ENCODE measurements at places on chromosomes 3 and 15.
A peak's percentile ranks its signal among the peaks of the same experiment; 100 is the strongest.

GRCh38 chr15:31801152-31801551, 229.2 kb upstream of the CHRNA7 start:
- DNase-seq = peak; percentile 16

GRCh38 chr3:134145183-134145582, 105.5 kb downstream of the RYK start:
- DNase-seq = no peak

DNA sequence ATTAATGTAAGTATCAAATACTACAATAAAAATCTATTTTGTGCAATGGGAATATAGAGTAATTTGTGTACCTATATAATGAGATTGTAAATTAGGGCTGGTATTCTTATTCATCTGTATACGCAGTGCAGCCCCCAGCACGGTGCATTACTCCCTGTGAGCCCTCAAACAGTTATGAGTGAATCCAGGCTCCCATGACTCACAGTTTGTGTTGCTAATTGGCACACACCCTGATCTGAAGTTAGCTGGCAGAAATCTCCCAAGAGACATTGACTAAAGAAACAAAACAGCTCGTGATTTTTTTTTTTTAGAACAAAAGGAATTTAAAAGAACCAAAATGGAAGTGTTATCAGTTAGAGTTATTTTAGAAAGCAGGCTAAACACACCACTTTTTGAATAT, 15.7 kb downstream of the GK5 start:
- no peak for DNase-seq

DNA sequence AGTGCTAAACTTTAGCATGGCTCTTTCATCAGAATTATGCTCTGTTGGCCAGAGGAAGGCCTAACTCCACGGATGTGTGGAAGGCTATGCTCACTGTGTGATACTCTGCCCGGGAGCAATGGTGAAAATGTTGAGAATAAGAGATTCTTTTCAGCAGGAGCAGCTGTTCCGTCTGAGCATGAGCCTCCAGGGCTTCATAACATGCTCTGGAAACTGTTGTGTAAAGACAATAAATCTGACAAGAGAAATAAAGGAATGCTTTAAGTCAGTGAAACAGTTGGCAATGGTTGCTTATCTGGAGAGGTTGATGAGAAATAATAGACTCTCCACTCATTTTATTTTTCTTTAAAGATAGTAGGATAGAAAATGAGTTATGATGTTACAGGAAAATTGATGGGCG, 269.8 kb downstream of the DIPK2A start:
- no peak for DNase-seq

DNA sequence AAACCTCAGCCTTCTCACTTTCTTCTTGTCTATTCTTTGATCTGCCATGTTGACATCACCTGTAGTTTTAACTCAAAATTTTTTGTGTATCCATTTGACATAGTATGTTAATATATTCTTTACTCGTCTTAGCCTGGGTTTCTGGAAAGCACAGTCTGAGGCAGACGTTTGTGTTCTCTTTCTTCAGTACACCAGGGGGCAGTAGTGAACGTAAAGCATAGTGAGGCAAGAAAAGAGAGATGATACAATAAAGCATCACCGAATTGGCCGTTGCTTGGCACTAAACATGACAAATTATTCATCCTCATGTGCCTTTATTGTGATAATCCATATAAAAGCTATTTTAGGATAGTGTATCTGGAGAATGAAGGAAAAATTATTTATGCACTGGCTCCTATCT, 141.0 kb upstream of the MYRIP start:
- peak; percentile 3 for DNase-seq

DNA sequence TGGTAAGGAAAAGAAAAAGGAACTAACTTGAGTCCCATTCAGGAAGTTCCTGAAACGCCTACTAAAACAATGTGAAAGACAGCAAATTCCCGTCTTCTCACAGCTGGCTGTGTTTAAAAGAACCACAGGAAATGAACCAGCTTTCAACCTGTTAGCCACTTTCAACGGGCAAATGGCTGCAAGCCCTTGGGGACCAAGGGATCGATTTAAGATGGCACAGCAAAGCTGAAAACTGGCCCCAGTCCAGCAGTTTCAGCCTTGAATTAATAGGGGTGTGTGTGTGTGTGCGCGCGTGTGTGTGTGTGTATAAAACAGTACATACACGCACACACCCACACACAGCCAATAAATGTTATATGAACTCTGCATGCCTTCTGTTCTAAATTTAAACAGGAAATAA, 168.7 kb upstream of the TMCO5A start:
- no peak for DNase-seq

- DNase-seq = no peak
Measured at GRCh38 chr3:128270559-128271492, 117.5 kb downstream of the EEFSEC start.

DNA sequence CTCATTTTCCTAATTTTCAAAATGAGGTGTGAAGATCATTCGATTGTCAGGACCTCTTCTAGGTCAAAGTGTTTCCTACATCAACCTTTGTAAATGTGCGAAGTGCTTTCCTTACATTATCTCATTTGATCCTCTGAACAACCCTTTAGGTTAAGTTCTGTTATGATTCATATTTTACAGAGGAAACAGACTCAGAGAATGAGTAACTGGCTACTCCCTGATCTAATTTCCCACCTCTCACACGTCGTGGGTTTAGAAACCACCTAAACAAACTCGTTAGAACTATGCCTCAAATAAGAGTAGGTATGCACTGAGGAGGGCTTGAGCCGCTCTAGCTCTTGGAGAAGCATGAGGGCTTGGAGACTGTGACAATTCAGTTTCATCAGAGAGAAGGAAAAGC, 148.6 kb downstream of the CD47 start:
- no peak for DNase-seq

- DNase-seq = peak; percentile 15
Measured at GRCh38 chr15:44713006-44713966, 2.0 kb downstream of the B2M start.

Measured in SHP77 treated with DMSO at 0.1 percent for 48 hours (cell line).